ENCODE measurements at places on chromosomes 4 and X. TPM values are rescaled to one million over a fixed set of nuclear protein-coding genes. Genes with fewer than 3 reads are reported as not detected.

DNA sequence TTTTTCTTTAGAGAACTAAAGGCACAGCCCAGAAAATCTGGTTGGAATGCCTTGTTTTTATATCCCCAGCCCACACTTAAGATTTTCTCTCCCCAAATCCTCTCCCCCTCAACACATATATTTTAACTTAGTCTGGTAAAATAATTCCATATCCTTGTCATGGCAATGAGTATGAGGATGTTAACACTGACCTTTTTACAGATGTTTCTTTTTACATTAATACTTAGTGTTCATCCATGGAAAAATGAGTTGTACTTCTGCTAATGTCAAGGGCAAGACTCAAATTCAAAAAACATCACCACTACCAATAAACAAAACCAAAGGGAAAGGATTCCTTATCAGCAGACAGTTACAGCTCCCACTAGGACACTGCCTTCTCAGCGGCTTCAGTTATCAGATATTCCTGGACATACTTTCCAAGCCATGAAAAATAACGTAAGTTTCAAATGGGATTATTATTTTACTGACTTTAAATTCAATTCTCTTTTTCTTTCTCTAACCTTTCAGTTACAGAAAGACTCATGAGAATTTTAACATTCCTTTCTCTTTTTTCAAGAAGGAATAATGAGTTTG, 83.3 kb downstream of the RASL11B start:
- no peak for DNase-seq

DNA sequence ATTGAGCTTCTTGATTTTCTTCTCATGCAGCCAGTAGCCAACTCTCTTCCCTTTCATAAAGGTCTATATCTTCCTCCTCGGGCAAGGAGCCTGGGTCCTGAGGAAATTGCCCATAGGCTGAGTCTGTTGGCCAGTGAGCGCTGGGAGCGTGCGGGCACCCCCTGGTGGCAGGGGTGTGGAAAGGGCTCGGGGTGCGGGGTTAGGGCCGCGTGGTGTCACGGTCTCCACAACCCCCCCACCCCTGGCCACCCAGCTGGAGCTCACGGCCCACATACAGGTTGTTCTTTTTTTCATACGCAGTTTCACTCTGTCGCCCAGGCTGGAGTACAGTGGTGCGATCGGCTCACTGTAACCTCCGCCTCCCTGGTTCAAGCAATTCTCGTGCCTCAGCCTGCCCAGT, 13.1 kb downstream of the RBM10 start:
- no peak for DNase-seq

Gene OPN1MW2
- not detected for polyA plus RNA-seq

Gene RAB33B
- polyA plus RNA-seq, result 2.8 TPM

DNA sequence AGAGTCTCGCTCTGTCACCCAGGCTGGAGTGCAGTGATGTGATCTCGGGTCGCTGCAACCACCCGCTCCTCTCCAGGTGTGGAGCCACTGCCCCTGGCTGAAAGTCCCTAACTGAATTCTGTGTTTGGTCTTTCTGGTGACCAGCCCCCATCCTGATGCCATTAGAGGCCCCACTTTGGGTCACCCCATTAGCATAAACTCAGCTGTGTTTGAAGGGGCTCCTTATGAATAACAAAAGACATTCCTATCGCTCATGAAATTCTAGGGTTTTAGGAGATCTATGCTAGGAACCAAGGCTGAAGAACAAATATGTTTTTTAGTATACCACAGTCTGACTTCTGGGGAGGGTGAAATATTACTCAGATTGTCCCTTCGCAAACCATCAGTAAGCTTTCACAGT, 652.9 kb downstream of the ADGRL3 start:
- no peak for DNase-seq

GRCh38 chr4:155478336-155478835, 101.6 kb upstream of the MAP9 start:
- no peak for DNase-seq

DNA sequence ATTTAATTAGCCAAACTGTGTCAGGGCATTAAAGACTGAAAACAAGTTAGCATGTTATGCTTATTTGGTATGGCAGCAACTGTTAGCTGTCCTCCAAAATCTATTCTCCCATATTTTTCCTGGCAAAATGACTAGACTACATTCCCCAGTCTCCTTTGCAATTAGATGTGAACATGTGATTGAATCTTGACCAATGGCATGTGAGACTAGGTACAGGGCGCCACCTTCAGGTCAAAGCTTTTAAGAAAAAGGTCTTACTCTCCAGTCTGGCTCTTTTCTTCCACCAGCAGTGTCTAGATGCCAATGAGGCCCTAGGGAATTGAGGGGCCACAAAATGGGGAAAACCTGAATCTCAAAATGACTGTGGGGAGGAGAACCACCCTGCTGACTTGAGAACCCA, 408.2 kb downstream of the SMARCA1 start:
- peak; percentile 71 for DNase-seq

GRCh38 chr4:152786627-152787026, 6.9 kb downstream of the ARFIP1 start:
- DNase-seq, result no peak

- no peak for DNase-seq
Observed at GRCh38 chrX:12570859-12571501, 220.2 kb upstream of the PRPS2 start.

DNA sequence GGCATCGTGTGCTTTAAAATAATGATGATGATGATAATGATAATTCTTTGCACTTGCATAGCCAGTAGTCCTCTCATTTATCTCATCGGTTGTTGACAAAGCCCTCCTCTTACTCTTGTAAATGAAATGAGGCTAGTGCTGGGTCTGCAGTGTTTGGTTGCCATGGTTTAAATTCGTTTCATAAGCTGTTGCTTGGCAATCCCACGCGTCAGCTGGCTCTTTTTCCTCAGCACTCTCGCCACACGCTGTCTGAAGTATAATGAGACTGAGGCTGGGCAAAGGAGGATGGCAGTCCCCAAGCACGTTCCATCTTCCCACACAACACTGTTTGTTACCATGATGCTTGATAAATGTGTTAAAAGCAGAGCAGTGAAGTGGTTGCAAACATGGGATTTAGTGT, 15.5 kb downstream of the PAGE4 start:
- DNase-seq, result no peak

DNA sequence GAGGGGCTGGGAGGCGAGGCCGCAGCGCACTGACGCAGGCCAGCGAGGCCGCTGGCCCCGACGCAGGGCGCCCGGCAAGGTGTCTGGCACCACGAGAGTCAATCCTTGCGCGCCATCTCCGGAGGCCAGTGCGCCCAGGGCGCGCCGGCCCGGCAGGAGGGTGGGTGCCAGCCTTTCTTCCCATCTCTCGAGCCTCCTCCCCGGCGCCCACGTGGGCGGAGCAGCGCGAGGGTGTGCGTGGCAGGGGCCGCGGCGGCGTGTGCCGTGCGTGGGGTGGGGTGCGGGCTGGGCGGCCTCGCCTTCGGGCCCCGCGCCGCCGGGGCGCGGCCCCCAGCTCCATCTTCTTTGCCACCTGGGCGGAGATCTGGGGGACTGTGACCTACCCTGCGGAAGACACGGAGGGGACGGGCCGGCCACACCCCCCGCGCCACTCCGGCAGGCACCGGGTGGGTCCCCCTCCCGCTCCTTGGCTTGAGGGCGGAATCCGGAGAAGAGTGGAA, 877 bp downstream of the JAKMIP1 start:
- DNase-seq, result no peak

Gene BGN
- 0.05 TPM for polyA plus RNA-seq

GRCh38 chrX:45571453-45571852, 370.8 kb upstream of the DIPK2B start:
- DNase-seq, result no peak

DNA sequence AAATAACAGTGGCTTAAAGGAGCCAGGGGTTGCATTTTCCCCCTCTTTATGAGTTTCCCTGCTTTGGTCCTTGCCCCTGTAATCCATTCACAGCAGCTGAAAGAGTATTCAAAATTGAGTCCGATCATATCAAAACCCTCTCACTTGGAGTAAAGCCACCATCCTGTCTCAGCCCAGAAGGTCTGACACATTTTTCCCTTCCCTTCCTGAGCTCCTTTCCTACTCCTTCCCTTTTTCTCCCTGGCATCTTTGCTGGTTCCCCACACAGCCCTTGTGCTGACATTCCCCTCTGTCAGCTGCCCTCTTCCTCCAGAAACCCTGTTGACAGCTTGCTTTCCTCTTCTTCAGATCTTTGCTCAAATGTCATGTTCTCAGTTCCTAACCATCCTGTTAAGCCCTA, 295.6 kb downstream of the EVC2 start:
- DNase-seq, result no peak

Gene SPANXB1
- polyA plus RNA-seq, result 3.6 TPM

GRCh38 chr4:8297141-8297601, 27.6 kb downstream of the HTRA3 start:
- DNase-seq, result no peak

DNA sequence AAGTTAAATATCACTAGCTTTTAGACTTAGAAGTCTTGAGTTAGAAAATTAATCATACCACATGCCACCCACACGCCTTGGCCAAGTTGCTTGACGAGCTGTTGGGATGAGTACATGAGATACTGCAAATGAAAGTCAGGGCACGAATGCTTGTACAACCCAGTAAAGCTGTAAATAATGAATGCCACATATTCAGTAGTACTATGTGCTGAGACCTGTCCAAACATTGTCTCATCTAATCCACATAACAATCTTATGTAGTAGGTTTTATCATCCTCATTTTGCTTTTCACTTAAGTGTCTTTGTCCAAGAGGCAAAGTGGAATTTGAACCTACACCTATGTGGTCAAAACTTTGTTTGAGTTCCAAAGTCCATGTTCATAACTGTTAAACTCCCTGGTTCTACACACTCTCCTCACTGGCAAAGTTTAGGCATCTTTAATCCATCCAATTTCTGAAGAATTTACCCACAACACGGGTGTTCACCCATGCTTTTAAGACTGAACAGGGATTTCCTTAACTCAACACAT, 74.1 kb downstream of the LDB2 start:
- DNase-seq, result no peak

All from A549 (cell line).